ENCODE measurements at places on chromosomes 4 and X.

DNA sequence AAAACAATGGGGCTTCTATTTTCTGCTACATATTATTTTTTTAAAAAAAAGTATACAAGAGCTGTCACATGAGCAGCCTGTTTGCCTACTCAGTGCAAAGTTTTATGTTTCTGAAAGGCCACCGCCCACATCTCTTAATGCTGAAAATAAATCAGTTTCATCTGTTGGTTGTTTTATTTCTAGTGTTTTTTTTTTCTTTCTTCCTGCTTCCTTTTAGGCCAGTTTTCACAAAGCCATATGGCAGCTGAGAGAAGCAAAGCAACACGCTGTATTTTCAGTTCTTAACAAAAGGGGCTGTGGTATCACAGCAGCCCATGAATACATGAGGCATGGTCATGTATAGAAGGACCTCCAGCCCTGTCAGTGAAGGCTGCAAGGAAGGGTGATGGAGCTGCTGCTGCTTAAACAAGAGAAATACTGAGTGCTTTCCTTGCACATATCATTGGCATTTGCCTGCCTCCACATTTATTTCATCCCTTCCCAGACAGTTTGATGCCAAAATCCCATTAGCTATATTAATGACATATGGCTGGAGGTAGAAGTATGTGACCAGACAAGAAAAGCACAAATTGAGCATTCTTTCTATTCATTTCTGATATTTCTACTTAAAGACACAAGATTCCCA lies 172.5 kb downstream of the PCDH18 start:
- no peak for DNase-seq

- DNase-seq, result no peak
These were observed 6.9 kb downstream of the F11 start for GRCh38 chr4:186272699-186273391.

GRCh38 chr4:127622621-127622920 lies 10.2 kb upstream of the INTU start:
- DNase-seq, result no peak

DNA sequence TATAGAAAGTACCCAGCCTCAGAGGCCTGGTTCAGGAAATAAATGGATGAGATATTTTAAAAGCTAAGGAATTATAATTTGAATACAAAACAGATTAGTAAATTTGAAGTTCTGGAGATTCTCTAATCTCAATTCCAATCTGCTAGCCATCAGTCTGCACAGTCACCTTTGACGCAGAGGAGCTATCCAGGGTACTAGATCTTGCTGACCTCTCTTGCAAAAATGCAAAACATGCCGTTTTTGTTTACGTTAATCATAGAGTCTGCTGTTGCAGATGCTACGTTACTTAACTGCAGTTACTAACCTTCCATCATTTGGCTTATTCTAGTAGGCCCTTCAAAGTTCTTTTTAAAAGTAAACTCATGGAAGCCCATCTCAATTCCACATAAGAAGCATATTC lies 10.4 kb downstream of the CCSER1 start:
- DNase-seq, result no peak

DNA sequence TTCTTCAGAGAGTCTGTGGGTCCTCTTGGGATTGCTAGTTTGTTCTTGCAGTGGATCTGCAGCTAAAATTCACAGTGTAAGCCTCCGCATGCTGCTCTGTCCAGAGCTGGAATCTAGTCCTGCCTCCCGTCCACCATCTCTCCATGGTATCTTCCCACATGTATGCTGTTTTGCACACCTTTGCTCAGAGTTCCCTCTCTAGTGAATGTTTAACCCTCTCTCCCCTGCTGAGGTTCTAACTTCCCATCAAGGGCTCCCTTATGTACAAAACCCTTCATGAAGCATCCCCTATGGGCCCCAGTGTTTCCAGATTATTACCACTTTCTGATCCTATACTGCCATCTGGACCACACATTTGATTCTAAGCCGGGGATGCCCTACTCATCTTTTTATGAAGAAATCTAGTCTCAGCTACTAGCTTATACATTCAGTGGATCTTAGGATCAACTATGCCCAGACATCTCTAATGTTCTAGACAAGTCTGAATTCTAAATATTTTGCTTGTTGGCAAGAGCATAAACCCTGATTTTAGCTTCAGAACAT lies 157.3 kb downstream of the CPEB2 start:
- DNase-seq, result no peak

DNA sequence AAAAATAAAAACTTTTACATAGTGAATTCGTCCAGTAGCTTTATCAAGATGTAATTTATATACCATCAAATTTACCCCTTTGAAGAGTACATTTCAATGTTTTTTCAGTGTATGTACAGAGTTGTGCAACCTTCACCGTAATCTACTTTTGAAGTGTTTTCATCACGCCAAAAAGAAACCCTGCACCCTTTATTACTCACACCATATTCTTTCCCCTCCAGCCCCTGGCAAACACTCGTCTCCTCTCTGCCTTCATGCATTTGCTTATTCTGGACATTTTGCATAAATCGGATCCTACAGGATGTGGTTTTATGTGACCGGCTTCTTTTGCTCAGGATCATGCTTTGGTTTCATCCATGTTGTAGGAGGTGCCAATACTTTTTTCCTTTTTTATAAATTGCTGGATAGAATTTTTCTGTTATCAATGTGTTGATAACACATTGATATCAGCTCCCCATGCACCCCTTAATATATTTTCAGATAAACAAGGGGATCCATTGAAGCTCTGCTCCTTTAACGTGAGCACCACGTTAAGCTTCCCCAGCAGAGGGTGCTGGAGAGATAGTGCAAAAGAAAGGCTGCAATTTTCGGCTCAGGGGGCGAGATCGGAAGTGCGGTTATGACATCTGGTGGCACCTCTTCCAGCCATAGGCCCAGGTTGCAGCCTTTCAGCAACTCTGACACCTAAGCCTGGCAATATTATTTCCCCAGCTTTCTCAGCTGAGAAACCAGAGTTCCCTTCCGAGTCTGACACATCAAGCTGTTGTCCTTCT lies 100.1 kb upstream of the VCX3B start:
- DNase-seq, result no peak

DNA sequence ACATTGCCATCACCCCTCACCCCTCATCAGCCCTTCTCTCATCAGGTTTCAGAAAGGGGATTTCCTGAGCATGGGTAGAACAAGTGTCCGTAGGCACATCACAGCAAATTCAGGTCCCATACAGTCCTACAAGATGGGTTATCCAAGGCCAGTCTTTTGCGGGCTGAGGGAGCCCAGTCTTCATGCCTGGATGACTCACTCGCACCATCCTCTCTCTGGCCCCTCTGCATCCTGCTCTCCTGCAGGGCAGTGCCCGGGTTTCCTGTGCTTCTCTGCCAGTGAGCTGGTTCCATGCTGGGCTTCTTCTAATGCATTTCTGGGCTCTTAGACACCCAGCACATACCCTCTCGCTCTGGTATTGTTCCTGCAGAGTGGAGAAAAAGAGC lies 7.3 kb upstream of the INTS6L start:
- DNase-seq, result no peak

GRCh38 chr4:121951521-121952110 lies at the start of gene TRPC3:
TRPC3 (minus strand) TSS chr4:121952060; CDS start chr4:121951680, 380 bp downstream.
- DNase-seq, result no peak

- DNase-seq, result no peak
These were observed 3.0 kb upstream of the ATP1B4 start for GRCh38 chrX:120358737-120359456.

- no peak for DNase-seq
These were observed 215.3 kb upstream of the CTSO start for GRCh38 chr4:156169011-156169410.

- DNase-seq, result no peak
These were observed 191.6 kb downstream of the ANAPC10 start for GRCh38 chr4:144906181-144906925.

GRCh38 chr4:81494031-81494431 lies 22.3 kb upstream of the RASGEF1B start:
- no peak for DNase-seq

DNA sequence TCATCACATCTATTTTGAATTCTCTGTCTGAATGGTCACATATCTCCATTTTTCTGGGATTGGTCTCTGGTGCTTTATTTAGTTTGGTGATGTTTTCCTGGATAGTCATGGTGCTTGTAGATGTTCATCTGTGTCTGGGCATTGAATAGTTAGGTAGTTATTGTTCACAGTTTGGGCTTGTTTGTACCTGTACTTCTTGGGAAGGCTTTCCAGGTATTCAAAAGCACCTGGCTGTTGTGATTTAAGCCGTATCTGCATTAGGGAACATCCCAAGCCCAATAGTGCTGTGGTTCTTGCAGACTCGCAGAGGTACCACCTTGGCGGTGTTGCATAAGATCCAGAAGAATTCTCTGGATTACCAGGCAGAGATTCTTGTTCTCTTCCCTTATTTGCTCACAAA lies 44.6 kb downstream of the COL4A5 start:
- no peak for DNase-seq

DNA sequence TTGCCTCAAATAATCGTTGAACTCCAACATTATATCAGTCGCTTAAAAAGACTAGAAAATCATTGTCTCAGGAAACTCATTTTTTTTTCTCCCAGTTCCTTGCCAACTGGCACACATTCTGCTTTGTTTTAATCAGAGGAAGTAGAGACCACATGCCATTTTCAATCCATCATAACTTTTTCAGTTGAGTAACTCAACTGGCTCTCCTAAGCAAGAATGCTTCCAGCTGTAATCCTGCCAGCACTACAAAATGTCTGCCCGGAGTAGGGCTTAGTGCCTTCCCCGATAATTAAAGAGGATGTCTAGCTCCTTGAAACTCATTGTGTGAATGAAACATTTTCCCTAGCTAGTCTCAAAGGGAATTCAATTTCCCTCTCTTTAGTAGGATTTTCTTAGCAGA lies 33.0 kb downstream of the FREM3 start:
- no peak for DNase-seq

- no peak for DNase-seq
These were observed 39.0 kb downstream of the FBXO8 start for GRCh38 chr4:174244441-174244840.

GRCh38 chrX:48071064-48071985 lies at the start of gene ZNF630:
ZNF630 (minus strand) TSS chrX:48071640; CDS start chrX:48066886, 4,754 bp downstream.
- no peak for DNase-seq

GRCh38 chr4:151905197-151905596 lies 144.4 kb upstream of the GATB start:
- DNase-seq, result no peak

DNA sequence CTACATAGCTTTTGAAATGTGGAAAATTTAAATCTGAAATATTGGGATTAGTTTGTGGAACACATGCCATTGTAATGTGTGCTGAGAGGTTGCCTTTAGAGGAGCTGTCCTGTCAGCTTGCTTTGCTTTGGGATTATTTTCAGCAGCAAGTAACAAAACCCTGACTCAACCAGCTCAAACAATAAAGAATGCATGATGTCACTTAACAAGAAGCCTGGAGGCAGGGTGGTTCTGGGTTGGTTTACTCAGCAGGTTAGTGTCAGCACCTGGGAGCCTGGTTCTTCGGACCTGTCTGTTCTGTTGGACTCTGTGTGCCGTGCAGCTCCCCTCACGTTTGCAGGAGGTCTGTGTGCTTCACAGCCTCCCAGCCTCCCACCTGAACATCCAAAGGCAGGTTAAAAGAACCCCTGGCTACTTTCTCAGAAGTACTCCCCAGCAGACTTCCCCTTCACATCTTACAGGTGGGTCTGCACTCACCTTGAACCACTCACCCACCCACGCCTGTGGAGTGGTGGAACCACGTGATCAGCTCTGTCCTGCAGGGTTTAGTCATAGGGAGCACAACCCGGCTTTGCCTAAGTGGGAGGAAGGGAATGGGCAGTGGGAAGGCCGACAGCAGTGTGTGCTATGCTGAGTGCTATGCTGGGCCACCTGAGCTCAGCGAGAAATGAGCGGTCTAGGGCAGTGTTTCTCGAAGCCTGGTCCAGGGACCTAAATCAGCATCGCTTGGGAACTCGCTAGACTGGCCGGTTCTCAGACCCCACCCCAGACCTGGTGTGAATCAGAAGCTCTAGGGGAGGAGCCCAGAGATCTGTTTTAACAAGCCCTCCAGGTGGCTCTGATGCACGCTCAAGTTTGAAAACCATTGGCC lies 20.4 kb downstream of the TMEM131L start:
- no peak for DNase-seq

GRCh38 chr4:176883108-176883550 lies 90.4 kb upstream of the VEGFC start:
- DNase-seq, result no peak

DNA sequence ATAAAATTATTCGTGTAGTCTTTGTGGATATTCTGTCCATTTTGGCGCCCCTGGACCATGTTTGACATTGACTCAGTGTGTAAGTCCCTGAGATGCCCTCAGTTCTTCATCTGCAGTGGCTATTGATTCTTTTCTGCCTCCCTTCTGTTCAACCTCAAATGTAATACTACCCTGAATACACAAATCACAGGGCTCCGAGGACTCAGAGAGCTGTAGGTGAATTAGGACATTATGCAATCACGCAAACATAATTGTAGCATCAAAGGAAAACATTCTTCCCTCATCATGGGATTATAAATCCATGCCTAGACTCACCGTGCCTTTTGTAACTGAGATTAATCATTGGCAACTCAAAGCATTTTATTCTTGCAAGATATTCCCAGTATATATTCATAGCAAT lies 161.4 kb upstream of the PACRGL start:
- no peak for DNase-seq

- no peak for DNase-seq
These were observed 65.3 kb downstream of the NYX start for GRCh38 chrX:41512394-41512793.

GRCh38 chr4:2054217-2054616 lies 4.9 kb upstream of the NAT8L start:
- no peak for DNase-seq

DNA sequence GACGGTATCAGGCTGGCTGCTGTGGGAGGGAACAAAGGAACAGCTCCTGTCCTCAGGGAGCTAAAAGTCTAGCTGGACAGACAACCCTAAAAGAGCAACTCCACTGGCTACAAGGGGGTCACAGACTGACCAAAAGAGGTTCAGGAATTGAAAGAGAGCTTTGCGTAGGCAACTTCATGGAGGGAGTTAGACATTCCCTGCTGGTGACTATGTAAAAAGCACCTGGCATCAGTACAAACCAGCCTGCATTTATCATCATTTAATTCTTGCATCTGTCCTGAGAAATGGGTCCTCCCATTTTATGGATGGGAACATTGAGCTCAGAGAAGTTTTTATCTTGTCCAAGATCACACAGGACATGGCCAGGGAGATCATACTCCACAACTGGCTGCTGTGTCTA lies 1.4 kb upstream of the LGI2 start:
- DNase-seq, result no peak

DNA sequence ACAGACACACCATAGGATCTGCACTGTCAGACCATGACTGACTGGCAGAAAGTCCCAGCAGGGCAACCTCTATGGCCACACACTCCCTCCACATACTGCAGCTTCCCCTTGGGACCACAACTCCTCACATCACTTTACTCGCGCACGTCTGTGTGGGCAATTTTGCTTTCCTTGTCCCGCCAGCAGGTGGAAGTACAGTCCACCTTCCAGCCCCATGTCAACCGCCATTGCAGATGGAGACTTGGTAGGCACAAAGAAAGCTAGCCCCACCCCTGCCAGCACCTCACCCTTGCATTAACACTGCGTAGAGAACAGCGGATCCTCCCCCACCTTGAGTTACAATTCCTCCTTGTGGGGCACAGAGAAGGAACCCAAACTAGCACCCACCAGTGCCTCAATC lies 74.4 kb upstream of the NAP1L2 start:
- DNase-seq, result no peak

All from vagina (tissue), 2 donors.